CD8-positive, alpha-beta memory T cell (primary cell): ENCODE measurements at places on chromosomes 13 and 19.
A peak's percentile ranks its signal among the peaks of the same experiment; 100 is the strongest.

- DNase-seq: no peak
Observed at GRCh38 chr19:1073063-1073955, 6.3 kb downstream of the ARHGAP45 start.

DNA sequence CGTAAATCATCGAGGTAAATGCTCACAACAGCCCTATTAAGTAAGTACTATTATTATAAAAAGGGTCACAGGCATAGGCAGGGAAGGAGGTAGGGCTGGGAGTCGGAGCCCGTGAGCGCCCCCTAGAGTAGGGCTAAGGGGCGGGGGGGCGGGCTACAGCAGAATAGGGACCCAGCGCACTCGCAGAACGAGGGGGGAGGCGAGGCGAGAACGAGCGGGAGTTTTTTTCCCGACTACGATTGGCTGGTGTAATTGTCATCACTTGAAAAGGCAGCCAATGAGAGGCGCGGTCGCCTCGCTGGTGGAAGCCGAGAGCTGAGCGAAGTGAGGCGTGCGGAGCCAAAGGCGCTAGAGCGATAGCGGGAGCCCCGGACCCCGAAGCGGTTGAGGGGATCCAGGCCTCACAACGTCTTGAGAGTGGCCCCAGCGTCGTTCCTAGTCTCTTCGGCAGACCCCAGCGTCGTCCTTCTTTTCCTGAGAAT lies 24.2 kb downstream of the KEAP1 start:
- DNase-seq: peak; percentile 90

- DNase-seq: no peak
Observed at GRCh38 chr13:100541897-100542825, 46.4 kb downstream of the GGACT start.

- peak; percentile 19 for DNase-seq
Observed at GRCh38 chr13:49935171-49936074, 717 bp downstream of the SPRYD7 start.

DNA sequence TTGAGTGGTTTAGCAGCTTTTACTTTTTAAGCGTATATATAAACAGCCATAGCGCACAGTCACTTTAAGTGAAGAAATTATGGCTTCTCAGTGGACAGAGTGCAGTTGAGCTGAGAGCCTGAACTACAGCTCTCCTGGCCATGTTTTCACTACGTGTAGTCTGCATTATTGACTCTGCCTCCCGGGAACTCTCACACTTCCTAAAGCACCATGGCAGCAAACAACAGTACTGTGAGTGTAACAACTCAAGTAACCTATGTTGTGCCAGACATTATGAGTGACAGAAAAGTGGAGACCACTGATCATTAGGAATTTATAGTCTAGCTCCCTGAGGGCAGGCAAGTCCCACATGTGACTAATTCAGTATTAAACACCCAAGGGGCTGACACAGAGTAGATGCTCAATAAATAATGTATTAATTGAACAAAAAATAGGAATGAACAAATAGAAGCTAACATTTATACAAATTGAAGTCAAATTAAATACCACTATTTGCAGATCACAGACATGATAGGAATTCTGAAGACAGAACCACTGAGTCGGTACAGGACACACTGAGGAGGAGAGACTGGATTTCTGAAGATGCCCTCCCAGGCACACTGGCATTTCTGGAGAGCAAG lies 19.7 kb downstream of the EFNB2 start:
- DNase-seq: no peak

DNA sequence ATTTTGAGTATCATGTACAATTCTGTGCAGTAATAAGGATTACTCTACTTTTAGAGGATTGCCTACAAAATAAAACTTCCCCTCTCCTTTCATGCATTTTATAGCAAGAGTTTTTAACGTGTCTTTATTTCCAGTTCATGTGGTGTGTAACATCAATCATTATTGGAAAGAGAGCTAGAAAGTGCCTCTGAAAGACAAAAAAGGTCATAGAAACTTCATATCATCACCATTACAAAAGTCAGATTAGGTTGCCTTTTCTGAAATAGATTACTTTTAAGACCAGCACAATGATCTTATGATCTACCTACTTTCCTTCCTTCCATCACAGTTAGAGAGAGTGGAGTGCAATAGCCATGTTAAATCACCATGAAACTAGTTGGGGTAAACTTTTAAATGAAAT lies 12.6 kb downstream of the DACH1 start:
- DNase-seq: no peak

GRCh38 chr13:78046331-78046730 lies 127.7 kb upstream of the EDNRB start:
- no peak for DNase-seq

DNA sequence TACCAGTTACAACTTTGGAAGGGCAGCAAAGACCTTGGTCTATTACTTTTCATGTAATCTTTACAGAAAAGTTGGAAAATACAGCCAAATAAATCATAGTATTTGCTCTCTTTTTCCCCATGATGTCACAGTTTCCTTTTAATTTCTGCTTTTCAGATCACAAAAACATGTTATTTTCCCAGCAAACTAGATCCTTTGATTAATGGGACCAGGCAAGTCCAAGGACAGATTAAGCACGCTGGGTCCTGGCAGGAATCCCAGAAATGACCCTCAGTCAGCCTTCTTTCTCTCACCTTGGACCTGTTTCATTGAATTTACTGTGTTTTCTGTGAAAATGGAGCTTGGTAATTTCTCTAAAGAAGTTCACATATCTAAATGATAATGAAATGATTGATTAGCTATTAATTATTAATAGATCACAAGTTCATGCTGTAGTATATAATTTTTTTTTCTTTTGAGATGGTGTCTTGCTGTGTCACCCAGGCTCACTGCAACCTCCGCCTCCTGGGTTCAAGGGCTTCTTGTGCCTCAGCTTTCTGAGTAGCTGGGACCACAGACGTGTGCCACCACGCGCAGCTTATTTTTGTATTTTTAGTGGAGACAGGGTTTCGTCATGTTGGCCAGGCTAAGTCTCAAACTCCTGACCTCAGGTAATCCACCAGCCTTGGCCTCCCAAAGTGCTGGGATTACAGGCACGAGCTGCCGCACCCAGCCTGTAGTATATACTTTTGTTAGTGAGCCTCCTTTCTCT lies 16.0 kb downstream of the SPATA13 start:
- no peak for DNase-seq

- DNase-seq: no peak
Observed at GRCh38 chr13:64505336-64505910, 2724.7 kb downstream of the PCDH9 start.

GRCh38 chr19:27733551-27734266 lies 1479.2 kb downstream of the UQCRFS1 start:
- no peak for DNase-seq

- DNase-seq: no peak
Observed at GRCh38 chr19:53518716-53519115, 19.2 kb upstream of the ZNF331 start.

DNA sequence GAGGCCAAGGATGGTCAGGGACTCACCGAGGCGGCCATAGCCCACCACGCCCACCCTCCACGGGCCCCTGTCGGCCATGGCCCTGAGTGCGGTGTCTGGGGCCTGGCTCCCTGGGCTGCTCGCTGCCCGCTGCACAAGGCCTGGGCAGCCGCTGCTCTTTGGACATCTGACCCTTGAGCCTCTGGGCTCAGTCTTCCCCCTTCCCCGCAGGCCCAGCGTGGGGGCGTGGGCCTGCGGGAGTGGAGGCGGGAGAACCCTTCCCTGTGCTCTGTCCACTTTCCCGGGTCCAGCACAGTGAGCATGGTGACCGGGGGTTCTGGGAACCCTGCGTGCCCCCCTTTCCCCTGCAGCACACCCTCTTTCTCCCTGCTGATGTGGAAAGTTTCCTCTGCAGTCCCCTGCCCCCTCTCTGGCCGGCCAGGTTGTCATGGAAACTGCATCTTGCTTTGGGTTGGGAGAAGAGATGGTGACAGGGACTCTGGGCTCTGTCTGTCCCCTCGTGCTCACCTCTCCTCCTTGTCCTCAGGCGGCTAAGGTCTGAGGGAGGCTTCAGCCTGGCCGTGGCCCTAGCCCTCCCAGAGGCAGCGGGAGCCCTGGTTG lies at the start of gene ASPDH:
TSS of gene ASPDH (minus strand) at position 168 of the 600 bp plus-strand sequence. CDS start at position 78, 90 bp downstream.
- DNase-seq: no peak

DNA sequence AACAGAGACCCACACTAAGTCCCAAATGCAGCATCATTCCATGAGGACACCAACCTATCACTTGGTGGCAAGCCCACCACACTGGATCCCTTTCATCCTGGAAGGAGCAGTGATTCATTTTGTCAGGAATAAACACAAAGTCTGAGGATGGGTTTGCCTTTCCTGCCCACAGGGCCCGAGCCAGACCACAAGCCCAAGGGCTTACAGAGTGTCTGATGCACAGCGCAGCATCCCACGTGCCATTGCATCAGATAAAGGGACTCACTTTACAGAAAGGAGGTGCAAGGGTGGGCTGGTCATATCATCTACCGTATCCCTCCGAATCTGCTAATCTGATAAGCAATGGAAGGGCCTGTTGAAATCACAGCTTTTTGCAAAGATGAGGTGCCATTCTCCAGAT lies 12.2 kb upstream of the KCTD15 start:
- no peak for DNase-seq

DNA sequence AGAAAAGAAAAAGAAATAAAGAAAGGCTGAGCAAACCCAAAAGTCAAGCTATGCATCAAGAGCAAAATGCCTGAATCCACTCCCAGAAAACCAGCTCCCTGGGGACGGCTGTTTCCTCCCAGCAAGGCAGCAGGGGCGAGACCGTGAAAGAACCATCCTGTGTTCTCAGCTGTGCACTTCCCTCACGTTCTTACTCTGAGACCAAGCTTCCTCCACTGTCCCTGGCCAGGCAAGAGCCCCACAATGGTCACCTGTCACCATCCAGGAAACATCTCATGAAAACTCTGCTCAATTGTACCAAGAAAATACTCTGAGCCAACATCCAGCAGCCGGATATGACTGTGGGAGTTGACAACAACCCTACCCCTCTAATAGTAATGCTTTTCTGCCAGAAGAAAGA lies 22.9 kb downstream of the RAB20 start:
- DNase-seq: no peak

- no peak for DNase-seq
Observed at GRCh38 chr13:105541565-105541964, 993.9 kb downstream of the EFNB2 start.

- DNase-seq: no peak
Observed at GRCh38 chr13:80504453-80504852, 163.5 kb upstream of the SPRY2 start.

DNA sequence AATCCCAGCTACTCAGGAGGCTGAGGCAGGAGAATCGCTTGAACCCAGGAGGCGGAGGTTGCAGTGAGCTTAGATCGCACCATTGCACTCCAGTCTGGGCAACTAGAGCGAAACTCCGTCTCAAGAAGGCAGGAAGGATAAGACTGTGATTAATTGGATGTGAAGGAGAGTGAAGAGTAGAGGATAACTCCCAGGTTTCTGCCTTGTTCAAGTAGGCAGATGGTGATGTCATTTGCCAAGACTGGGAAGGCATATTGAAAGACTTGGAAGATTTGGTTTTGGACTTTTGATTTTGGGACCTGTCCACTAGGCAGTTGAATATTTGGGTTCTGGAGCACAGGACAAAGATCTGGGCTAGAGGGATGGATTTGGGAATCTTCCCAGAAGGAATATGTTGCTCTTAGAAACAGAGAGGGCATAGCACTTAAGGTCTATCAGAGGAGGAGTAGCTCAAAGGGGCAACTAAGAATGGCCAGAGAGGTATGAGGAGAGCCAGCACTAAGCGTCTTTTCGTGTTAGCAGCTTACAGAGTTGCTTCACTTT lies 20.0 kb downstream of the GARRE1 start:
- no peak for DNase-seq

- no peak for DNase-seq
Observed at GRCh38 chr19:36196249-36196648, 18.2 kb downstream of the ZNF565 start.

DNA sequence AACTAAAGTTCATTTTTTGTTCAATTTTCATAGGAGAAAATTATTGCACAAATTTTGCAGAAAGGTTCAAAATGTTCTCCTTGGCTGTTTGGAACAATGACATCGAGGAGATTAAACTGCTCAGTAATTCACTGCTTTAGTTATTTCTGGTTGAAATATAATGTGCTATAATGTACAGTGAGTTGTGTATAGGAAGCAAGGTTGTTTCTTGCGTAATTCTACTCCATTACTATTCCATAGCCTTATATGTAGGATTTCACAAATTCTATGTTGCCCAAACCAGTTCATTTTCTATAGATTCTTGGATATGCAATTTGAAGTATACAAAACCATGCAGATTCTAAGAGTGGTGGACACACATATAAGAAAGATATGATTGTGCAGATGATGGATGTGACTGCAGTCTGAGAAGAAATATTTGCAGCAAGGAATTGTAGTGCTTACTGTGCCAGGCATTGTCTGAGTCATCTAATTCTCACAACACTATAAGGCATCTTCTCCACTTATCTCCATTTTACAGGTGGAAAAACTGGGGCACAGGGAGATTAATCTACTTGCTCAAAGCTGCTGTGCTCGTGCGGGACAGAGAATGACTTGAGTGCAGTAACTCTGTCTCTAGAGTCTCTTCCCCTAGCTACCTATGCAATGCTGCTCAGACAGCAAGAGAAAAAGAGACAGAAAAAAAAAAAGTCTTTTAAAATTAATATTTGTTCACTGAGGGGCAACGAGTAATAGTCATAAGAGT lies 515.5 kb downstream of the MYO16 start:
- no peak for DNase-seq

GRCh38 chr19:17457616-17458015 lies 3.1 kb downstream of the NXNL1 start:
- DNase-seq: no peak

DNA sequence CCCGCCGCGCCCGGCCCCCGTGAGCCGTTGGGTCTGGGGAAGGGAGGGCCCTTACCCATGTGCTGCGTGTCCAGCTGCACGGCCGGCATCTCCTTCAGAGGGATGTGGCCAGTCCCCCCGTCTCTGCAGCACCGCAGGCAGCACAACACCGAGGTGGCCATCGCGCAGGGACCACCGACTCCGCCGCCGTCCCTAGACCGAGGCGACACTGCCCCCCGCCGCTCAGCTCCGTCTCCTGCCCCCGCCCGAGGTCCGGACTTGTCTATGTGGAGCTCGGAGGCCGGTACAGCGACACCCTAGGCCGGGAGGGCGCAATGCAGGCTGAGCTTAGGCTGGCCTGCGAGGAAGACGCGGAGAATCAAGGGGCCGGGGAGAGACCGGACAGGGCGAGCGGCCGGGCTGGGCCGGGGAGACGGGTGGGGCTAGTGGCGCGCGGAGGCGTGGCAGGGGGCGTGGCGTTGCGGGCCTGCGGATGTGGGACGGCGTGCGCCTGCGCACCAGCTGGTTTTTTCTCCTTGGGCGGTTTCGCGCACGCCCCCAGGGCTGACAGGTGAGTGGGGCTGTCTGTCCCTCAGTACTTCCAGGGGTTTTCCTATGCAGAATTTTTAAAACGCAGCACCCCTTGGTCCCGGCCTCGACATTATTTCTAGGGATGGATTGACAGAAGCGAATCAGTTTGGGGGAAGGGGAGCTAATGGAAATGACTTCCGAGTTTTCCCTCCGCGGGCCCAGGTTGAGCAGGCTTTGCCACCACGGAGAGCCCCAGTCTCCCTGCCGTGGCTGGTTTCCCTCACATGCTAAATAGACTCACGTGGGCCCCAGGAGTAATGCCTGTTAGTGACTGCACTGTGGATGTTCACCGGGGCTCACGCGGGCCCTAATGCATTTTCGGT lies at the start of gene SPRYD7:
TSS of gene SPRYD7 (minus strand) at position 266 of the 893 bp plus-strand sequence. CDS start at position 161, 105 bp downstream.
- DNase-seq: peak; percentile 94

- no peak for DNase-seq
Observed at GRCh38 chr19:4688587-4688986, 18.4 kb upstream of the MYDGF start.
